ENCODE measurements at places on chromosomes 13 and 19.

- no peak for DNase-seq
These were observed 42.4 kb upstream of the SOX1 start for GRCh38 chr13:112024577-112024976.

DNA sequence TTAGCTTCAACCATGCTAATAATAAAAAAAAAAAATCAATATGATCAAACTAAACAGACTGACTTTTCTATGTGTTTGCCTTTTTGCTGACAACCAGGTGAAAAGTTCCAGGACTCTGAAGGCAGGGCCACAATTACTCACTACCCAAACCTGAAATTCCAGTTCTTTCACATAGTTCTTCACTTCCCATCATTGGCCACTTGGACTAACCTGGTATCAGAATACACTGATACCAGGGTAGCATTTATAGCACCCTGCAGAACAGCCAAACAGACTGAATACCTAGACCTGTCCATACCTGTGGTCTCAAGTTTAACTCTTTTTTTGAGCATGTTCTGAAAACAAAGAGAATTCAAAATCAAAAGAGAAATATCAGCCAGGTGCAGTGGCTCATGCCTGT is 25.1 kb downstream of the ELF1 start:
- no peak for DNase-seq

- no peak for DNase-seq
These were observed 215.5 kb upstream of the HTR2A start for GRCh38 chr13:47112205-47112902.

DNA sequence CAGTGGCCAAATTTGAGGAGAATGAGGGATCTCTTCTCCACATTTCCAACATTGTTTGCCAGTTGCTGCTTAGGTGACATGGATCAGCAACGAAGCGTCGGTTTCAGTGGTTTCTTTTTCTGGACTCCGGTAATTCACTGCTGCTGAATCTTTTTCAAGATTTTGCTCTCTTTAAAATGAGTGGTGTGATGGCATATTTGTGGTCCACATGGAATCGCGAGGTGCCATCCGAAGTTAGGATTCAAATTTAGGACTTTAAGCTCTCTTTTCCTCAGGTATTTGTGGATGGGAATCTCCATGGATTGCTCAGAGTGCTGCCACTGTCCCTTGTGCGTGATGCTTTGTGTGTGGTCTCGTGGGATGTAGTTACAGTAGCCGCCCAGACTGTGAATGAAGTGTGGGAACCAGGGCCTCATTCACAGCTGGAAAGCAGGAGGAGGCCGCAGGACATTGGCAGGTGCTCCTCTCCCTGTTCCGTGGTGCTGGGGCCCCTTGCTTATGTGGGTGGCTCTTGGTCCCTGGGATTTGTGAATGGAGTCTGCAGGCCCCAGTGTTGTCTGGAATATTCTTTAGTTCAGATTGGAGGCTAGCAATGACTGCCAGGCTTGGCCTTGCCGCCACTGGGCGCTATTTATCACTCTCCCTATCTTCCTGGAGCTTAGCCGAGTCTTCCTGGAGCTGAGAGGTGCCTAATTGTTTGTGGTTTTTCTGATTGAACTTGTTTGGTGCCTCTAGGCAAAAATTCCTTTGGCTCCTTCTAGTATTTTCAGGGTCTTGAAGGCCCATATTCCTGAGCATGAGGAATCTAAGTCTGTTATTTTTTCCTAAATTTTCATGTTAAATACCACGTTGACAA is 1.5 kb downstream of the ILF3 start:
- DNase-seq = no peak

Data from stimulated activated CD4-positive, alpha-beta T cell treated with anti-CD3 and anti-CD28 coated beads, Interleukin-1b, Interleukin-23, amount 100 ng/mL, for 4 hours (primary cell).